ENCODE measurements at places on chromosomes 13 and 19. TPM values are rescaled to one million over a fixed set of nuclear protein-coding genes. Genes with fewer than 3 reads are reported as not detected.

DNA sequence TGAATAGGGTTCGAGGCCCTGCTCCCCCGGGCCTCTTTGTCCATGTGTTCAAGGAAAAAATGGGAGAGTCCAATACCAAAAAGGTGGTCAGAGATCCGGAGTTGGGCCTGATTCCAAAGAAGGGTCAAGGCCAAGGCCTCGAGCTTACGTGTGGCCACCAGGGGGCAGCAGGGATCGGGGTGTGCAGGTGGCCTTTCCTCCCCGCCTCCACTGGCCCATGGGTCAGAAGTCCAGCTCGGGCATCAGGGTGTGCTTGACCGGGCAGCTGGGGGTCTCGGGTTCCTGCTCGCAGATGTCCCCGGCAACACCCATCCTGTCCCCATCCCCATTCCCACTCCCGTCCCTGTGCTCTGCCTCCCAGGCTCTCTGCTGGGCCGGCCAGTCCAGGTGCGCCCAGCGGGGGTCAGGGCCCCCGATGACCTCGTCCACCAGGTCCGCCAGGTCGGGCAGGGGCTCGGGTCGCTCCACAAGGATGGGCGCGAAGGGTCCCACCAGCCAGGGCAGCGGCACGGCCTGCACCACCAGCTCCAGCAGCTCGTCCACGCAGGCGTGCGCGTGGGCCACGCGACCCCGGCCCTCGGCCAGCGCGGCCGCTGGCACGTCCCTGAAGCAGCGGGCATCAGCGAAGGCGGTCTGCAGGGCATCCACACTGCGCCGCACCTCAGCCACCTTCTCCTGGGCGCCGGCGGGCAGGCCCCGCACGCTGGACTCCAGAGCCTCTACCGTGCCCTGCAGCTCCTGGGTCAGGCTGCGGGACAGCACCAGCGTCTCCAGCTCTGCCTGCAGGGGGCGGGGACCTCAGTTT lies 5.2 kb upstream of the PLIN4 start:
- DNase-seq: no peak

GRCh38 chr13:42047561-42048341 lies 697 bp upstream of the DGKH start:
- no peak for DNase-seq

IZUMO2 gene
- total RNA-seq: not detected

DNA sequence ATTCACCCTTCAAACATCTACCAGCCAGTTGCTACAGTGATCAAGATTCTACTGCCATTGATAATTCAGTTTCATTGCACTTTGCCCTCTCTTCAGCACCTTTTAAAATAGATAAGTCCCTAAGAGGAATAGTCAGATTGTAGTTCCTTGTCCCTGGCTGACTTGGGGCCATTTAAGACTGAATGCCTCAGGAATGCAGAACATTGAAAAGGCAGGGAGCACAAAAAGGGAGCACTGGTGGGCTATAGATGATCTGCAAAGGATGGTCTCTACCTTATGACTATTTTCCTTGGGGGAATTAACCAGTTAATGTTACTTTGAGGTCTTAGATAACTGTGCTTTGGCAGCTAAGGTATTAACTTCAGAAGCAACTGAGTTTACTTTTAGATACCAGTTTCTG lies 46.9 kb downstream of the GPALPP1 start:
- DNase-seq: no peak

DNA sequence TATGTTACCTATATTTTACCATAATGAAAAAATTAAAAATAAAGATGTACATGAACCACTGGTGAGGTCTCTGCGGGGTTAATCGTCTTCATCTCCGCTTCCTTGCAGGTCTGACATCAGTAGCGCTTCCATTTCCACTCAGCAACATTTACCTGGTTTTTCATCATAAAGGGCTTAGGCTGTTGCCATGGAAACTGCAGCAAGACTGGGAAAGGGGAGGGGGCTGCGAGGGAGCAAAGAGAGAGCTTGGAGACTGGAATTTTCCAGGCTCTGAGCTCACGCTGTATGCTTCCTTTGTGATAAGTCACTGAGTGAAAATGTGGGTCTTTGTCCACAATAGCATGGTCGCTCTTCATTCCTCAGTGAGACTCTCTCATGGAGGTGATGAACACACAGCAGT lies 136.6 kb upstream of the USP29 start:
- no peak for DNase-seq

GRCh38 chr19:17605117-17605516 lies 49.7 kb downstream of the COLGALT1 start:
- no peak for DNase-seq

DNA sequence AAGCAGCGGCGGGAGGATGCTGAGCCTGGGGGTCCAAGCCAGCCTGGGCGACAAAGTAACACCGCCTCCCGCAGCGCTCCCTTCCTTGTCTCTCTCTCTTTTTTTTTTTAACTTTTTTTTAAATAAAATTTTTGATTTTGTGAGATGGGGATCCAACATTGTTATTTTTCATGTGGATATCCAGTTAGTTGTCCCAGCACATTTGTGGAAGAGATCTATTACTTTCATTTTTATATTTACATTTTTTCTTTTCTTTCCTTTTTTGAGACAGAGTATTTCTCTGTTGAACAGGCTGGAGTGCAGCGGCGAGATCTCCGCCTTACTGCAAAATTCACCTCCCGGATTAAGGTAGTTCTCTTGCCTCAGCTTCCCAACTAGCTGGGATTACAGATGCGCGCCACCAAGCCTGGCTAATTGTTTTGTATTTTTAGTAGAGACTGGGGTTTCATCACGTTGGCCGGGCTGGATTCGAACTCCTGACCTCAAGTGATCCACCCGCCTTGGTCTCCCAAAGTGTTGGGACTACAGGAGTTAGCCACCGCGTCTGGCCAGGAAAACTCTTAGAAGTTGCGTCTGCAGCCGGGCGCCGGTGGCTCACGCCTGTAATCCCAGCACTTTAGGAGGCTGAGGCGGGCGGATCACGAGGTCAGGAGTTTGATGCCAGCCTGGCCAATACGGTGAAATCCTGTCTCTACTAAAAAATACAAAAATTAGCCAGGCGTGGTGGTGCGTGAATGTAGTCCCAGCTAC lies 19.4 kb downstream of the ZNF816 start:
- DNase-seq: no peak

GRCh38 chr13:50125554-50126262 lies 110.5 kb downstream of the KCNRG start:
- no peak for DNase-seq

SEMA6B gene
- 5.4 TPM for total RNA-seq

DNA sequence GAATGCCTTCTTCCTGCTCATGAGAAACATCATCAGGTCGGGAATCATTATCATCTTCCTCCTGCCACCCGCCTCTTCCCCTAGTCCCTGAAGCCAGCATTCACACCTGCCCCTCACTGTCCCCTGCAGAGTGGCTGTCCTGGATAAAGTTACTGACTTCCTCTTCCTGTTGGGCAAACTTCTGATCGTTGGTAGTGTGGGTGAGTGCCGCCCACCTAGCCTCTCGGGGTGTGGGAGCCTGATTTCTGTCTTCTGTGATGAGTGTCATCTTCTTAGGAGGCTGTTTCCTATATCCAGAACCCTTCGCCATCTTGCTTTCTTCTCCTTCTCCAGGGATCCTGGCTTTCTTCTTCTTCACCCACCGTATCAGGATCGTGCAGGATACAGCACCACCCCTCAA lies 12.5 kb downstream of the SLC44A2 start:
- no peak for DNase-seq

ZNF230 gene
- 9.9 TPM for total RNA-seq

GRCh38 chr13:36746051-36746450 lies 72.2 kb downstream of the SERTM1 start:
- DNase-seq: no peak

JAK3 gene
- 4.8 TPM for total RNA-seq

DNA sequence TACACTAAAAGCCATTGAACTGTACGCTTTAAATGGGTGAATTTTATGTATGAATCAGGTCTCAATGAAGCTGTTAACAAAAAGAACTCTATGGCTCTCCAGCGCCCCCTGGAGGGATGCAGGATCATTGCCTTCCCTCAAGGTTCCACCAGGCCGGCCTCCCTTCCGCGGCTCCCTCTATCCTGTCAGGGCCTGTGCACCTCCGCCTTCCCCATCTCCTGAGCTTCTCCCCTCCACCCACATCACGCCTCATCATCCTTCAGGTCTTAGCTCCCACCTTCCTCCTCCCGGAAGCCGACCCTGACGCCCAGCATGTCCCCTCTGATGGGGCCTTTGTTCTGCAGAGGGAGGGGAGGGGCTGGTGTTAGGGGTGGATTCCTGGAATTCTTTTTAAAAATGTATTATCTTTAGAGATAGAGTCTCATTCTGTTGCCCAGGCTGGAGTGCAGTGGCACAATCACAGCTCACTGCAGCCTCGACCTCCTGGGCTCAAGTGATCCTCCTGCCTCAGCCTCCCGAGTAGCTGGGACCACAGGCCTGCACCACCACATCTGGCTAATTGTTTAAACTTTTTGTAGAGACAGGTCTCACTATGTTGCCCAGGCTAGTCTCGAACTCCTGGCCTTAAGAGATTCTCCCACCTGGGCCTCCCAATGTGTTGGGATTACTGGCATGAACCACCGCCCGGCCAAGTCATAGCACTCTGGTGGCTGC lies 27.7 kb downstream of the MEIS3 start:
- DNase-seq: no peak

DNA sequence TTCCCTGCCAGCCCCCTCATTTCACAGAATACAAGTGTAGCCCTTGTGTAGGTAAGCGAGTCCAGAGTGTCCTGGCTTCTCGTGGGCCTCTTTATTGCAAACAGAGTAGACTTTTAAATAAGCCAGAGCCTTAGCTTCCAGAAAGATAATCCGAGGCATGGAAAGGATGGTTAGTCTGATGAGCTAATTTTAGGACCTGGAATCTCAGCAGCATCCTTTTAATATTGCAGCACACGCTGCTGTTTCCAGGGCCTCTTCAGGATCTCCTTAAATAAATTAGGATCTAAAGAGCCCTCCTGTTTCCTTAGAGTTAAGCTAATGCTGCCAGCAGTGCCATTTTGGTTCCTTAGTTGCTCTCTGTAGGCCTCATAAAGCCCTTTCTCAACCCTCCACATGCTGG lies 99.2 kb downstream of the RFC3 start:
- no peak for DNase-seq

DNA sequence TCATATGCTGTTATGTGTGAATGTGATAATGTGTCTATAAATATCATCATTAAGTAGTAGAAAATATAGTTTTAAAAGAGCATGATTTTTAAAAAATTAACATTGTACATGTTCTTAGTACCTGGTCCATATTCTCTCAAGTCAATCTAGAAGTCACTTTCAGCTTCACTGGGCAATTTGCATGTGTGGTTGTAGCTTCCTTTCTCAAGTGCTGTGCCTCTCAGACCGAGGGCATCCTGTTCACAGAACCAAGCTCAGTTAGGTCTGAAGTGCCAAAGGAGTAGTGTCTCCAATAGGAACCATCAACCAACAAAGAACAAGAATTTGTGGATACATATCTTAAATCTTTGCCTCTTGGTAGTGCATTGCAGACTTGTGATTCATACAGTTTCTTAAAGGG lies 541.8 kb upstream of the SLC10A2 start:
- no peak for DNase-seq

RAB3A gene
- total RNA-seq: 4.7 TPM

PAF1 gene
- 11.7 TPM for total RNA-seq

DNA sequence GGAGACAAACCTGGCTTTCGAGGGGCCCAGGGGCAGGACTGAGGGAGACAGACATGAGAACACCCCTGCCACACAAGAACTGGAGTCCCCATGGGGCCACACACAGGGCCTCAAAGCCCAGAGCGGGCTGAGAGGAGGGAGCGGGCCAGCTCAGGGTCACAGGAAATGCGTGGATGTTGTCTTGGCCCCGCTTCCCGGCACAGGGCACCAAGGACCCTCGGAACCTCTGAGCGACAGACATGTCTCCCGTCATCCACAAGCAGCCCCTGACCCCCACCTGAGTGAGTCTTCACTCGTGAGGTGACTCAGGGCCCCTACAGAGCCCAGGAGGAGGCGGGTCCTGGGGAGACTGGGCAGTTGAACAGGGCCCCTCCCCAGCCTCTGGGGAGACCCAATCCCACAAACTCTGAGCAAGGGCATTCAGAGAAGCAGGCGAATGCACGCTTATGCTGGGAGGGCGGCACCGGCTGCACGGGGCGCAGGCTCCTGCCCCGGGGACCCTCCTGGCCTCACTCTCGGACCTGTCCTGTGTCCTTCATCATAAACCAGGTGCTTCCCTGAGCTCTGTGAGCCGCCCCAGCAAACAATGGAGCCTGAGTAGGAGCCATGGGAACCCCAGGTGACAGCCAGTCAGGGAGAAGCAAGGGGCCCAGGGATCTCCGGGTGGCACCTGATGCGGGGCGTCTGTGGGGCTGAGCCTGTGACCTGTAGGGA lies 20.1 kb downstream of the SGTA start:
- no peak for DNase-seq

DNA sequence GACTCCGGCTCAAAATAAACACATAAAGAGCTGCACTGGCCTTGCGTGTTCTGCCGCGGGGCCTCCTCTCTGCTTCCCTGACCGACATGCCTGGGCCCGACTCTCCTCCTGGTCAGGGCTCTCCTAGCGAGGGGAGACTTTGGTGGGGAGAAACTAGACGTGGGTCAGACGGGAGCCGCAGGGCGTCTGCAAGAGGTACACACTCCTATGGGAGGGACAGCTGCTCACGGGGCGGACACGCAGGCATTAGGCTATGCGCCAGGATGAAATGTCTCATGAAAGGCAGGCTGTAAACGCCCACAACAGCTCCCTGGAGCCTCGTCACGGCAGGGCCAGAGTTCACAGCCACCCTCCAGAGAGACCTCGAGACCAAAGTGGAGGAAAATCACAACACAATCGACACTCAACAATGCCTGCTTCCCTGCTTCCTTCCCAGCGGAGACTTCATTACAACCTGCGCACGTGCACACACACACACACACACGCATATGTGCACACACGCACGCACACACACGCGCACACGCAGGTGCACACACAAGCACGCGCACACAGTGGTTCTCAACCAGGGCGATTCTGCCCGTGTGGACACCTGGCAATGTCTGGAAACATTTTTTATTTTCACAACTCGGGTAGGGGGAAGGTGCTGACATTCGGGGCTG lies 5.8 kb downstream of the SLC39A3 start:
- DNase-seq: no peak

SNRPA gene
- total RNA-seq: 22.6 TPM

GARIN5A gene
- total RNA-seq: not detected

DNA sequence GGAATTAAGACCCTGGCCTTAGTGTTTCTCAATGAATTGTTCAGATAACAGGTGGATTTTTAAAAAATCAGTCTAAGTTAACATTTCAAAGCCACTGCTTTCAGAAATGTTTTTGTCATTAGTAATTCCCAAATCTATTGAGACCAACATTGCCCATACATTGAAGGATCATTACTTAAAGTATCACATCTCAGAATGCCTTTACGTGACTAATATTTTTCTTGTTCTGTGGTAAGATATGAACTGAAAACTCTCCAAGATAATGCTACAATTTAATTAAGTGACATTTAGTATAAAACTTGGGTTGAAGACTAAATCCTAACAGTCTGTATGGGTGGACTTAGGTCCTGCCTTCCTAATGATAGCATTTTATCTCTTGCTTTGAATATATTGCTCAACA lies 59.4 kb upstream of the POSTN start:
- DNase-seq: no peak

DNA sequence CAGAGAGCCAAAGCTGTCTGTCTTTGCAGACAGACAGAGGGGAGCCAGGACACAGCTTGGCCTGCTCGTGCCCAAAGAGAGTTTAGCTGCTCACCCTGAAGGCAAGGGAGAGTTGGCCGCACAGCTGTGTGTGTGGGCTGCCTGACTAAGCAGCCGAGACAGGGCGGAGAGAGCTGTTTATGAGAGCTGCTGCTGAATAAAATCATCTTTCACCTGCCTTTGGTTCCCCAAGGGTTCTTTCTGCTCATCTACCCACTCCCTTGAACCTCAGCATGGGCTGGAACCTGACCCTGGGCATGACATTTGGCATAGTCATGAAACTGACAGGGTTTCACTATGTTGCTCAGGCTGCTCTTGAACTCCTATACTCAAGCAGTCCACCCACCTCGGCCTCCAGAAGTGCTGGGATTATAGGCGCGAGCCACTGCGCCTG lies 98.2 kb downstream of the RBM26 start:
- no peak for DNase-seq

All from urinary bladder (tissue), 4 donors.